ENCODE measurements at places on chromosomes 2 and 18.
A peak's percentile ranks its signal among the peaks of the same experiment; 100 is the strongest.

DNA sequence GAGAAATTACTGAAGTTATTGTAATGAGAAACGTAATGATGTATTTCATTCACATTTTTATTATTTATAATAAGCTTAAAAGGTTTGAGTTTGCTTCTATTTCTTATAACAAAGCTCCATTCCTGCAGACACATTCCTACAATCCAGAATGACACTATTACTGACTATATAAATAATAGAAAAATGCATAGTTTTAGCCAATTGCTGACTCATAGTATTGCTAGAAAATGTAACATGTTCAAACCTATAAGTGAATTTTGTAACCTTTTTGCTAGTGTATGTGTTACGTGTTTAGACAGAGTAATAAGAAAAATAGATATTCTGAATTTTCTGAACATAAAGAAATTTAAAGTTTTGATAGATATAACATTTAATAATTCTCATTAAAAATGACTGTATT lies 9.3 kb upstream of the VWC2L start:
- DNase-seq = no peak

- DNase-seq = no peak
These were observed 37.8 kb upstream of the ASAP2 start for GRCh38 chr2:9168821-9169221.

DNA sequence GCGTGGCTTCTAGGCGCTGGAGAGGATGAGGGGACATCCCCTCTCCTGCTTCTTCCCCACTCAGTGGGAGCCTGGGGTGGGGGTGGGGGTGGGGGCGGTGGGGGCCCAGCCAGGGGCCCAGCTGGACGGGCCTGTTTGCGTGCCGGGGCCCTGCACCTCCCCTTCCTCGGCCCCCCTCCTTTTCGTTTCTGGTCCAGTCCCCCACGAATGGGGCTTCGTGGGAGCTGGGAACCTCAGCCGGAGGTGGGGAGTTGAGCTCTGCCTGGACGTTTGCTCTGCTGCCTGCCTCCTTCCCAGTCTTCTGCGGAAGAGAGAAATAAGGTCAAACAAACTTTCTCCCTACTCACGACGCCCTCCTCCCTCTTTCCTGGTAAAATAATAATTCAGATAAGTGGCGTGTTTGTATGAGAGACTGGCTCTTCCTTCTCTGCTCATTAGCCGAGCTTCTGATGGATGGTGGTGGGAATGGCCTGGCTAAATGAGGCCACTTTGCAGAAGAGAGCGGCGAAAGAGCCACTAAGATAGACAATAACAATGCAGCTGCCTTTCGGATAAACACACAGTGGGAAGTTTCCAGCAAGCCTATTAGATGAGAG lies 782 bp downstream of the MTA3 start:
- DNase-seq = peak; percentile 40

- DNase-seq = no peak
These were observed 287.0 kb downstream of the PHLPP1 start for GRCh38 chr18:63002305-63002704.

- DNase-seq = no peak
These were observed 51.6 kb downstream of the PDK1 start for GRCh38 chr2:172607379-172607928.

GRCh38 chr2:119190321-119191111 lies 32.0 kb upstream of the C1QL2 start:
- no peak for DNase-seq

DNA sequence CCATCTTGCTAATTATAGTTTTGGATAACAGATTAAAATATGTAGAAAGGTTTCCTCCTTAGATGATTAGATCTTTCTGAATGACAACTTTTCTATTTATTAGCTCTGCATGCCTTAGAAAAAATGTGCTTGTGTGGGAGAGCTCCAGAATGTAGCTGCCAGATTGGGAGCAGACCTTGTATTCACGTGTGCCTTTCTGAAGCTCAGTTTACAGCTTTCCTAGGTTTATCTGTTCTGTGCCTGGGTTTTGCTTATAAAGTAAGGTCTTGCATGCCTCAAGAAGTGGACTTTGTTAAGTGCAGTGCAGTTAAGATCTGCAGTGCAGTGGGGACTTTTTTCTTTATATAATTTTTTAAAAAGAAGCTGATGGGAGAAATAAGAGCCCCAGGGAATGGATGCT lies 179.0 kb downstream of the DCC start:
- DNase-seq = no peak

DNA sequence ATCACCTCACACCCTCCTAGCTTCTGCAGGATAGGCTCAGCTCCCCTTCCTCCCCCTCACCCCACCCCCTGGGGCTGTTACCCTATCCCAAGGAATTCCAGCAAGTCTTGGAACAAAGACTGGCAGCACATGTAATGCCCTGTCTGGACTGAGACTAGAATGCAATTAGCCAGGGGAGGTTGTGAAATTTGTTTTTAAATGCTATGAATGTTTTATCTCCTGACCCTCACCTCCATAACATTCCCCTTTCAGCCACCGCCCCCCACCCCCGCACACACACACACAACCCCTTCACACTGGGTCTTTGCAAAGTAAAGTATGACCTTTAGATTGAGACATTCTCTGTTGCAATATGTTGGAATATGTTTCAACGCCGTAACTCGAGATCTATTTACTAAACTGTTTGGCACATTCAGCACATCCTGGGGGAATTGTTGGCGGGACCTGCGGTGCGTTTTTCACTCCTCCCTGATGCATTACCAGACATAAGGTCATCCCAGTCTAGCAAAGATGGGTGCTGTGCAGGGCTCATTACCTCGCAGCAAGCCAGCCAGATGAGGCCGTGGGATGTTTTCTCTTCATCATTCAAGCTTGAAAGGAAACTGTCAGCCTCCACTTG lies 290.7 kb upstream of the SLC14A2 start:
- no peak for DNase-seq

DNA sequence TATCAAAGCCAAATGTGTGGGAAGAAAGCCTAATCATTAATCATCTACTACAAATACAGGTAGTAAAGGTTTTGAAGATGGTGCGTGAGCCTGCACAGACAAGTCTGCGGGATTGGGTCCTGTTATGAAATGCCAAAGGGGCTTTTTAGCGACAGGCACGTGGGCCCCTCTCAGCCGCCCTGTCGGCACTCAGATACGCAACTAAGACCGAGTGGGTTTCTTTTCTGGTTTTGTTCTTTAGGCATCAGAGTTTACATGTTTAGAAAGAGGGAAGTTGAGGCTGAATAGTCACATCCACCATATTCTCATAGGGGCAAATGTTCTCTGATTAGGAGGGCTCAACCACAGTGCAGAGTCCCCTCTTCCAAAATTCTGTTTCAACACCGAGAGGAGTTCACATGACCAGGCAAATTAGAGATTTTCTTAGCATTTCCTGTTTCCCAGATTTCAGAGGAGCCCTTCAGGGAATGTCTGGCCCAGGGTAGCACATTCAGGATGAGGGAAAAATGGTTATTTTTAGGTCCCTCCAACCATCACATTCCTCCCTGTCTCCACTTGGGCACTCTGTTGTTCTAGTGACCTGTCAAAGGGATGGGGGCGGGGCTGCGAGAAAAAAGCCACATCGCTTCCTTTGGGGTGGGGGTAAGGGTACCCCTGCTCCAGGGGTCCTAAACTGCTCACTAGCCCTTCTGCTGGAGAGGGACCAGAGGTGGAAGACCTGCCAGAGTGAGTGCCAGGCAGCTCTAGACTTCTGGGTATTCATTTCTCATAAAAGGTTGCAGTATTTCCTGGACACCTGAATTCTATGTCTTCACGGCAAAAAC lies 159.2 kb downstream of the BCL2 start:
- DNase-seq = no peak

Measured in C1 segment of cervical spinal cord (tissue), 14 donors.